Fibroblast of mammary gland (primary cell): ENCODE measurements at places on chromosomes 6 and 20.
A peak's percentile ranks its signal among the peaks of the same experiment; 100 is the strongest.

GRCh38 chr20:58130156-58130555 lies 98.3 kb downstream of the ANKRD60 start:
- no peak for DNase-seq

DNA sequence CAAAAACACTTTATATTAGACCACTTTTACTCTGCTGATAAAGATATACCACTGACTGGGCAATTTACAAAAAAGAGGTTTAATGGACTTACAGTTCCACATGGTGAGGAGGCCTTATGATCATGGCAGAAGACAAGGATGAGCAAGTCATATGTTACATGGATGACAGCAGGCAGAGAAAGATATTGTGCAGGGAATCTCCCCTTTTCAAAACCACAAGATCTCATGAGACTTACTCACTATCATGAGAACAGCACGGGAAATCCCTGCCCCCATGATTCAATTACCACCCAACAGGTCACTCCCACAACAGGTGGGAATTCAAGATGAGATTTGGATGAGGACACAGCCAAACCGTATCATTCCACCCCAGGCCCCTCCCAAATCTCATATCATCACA lies 1383.8 kb upstream of the MAP3K7 start:
- DNase-seq = no peak

GRCh38 chr6:1144842-1145767 lies 166.8 kb upstream of the FOXQ1 start:
- peak; percentile 64 for DNase-seq

DNA sequence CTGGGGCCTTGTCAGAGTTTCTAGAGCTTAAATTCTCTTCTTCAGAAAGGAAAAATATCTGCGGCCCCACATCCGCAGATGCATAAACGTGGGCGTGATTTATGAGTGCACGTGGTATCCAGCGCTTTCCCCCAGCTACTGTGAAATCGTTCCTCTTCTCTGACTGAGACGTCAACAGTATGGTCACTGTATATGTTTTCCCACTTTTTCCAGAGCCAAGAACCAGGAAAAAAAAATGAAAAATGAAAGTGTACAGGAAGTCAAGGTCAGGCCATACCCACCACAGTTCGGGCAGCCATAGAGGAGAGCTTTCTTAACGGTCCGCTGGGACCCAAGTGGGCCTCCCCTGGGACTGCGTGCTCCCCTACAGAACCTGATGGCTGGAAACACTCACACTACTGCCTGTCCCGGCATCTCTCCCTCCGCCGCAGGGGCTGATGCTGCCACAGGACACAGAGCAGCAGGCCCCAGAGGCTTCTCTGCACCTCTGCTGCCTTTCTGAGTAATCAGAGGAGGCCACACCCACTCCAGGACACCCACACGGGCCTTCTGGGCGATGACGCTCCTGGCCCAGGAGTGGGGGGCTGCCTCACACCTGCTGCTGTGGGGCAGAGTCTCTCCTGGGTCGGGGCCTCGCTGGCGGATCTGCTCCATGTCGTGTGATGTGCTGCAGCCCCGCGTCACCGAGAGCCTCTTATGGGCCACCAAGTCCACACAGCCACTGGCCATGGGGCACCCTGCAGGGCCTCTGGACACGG lies 16.4 kb upstream of the STX16 start:
- peak; percentile 88 for DNase-seq

DNA sequence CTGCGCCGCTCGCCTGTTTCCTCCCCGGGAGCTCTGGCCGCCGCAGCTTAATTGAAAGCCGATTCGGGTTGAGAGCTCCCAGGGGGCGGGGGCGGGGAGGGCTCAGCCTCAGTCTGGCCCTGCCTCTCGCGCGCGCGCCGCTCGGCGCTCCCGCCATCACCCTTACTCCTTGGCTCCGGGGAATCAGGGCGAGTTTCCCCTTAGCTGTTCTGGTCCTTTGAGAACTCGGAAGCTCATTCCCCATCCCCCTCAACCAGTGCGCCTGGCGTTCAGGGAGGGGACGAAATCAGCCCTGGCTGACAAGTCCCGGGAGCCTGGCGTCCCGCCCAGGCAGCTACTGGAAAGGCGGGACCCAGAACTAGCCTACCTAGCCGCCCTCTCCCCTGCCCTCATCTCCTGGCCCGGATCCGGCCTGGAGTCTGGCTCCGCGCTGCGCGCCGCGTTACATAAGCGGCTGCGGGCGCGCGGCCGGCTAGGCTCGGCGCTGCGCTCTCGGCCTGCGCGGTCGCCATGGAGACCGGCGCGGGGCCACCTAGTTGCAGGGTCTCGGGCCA lies 2.8 kb downstream of the SLC12A5 start:
- DNase-seq = no peak

- no peak for DNase-seq
Observed at GRCh38 chr6:55652429-55652828, 73.4 kb upstream of the HMGCLL1 start.

DNA sequence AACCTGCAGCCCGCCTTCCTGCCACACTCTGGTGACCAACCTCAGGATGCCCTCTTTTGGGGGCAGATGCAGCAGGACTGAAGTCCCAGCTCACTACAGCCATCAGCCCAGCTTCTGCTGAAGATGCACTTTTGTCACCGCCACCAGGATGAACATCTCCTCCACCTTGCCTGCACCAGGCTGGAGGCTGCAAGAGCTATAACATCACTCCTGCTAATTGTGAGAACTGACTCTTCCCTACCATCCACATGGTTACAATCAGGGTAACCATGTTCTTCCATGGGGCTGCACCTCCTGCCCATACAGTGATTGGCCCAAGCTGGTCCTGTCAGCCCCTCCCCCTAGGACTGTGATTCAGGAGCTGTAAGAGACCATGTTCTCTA lies 2.0 kb upstream of the ACTL10 start:
- peak; percentile 28 for DNase-seq

GRCh38 chr6:150866147-150866990 lies 867 bp downstream of the MTHFD1L start:
- DNase-seq = peak; percentile 86

- DNase-seq = peak; percentile 78
Observed at GRCh38 chr6:154928325-154928922, 66.7 kb upstream of the TIAM2 start.

DNA sequence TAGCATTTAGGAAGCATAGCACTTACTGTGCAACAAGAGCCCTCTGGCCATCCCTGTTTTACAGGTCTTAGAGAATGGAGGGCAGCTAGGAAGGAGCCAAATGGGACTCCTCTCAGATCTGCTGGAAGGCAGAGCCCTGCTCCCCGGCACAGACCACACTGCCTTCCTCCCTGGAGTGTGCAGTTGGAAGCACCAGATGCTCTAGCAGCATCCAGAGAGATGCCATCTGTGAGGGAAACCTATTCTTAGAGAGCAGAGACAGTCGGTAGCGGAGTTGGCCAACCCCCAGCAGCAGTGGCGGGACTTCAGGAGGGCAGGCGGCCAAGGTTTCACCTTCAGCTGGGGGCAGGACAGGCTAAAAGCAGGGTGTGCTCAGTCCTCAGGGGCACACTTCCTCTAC lies 16.7 kb upstream of the E2F1 start:
- DNase-seq = no peak

- no peak for DNase-seq
Observed at GRCh38 chr20:51265361-51265760, 242.5 kb upstream of the KCNG1 start.
